Retinal pigment epithelial cell (primary cell): ENCODE measurements at places on chromosomes 4 and X.

DNA sequence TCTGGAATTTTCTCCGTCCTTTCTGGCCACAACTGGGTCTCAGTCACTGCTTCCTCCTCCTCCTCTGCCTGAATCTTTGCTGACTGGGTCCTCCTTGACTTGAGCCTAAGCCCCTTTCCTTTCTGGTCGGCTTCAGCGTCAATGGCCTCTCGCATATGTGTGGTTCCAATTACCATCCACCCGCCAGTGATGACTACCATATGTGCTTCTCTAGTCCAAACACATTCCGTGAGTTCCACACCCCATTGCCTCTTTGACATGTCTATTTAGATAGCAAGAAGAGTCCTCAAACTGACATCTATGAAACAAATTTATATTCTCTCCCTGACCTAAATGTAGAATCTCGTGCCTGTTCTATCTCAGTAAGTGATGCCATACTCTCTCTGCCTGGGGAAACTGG lies 19.8 kb downstream of the MXRA5 start:
- DNase-seq = no peak

GRCh38 chr4:4984186-4984585 lies 35.1 kb downstream of the CYTL1 start:
- DNase-seq = no peak

GRCh38 chrX:139892512-139892911 lies 40.3 kb downstream of the ATP11C start:
- DNase-seq = no peak

- no peak for DNase-seq
Measured at GRCh38 chrX:113935518-113935917, 648.4 kb upstream of the HTR2C start.

DNA sequence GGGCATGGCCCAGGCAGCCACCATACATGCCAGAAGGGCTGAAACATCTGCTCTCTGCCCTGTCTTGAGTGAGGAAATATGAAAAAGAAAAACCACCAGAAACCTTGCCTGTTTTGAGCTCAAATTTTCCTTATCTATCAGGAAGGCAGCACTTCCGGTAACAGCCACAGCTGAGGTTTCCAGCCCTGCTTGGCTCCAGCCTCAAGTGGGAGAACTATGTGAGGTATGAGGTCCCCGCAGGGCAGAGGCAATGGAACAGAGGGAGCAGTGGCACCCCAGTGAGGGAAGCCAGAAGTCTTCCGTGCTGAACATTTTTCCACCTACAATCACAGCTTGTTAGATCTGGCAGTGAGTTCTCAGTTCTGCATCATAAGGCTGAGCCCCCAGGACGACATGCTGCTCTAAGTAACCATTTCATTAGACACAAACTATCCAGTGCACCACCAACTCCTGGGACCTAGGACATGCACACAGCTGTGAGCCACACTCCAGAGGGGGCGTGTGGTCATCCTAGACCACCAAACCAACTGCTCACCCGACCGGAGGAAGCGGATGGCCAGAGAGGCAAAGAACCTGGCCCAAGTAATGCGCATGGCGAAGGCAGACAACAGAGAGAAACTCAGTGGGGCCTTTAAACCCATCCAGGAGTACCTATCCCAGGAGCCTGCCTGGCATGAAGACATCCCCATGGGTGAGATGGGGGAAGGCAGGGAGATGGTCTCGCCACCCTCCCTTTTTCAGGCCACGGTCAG lies 22.6 kb downstream of the WDR1 start:
- DNase-seq = no peak

DNA sequence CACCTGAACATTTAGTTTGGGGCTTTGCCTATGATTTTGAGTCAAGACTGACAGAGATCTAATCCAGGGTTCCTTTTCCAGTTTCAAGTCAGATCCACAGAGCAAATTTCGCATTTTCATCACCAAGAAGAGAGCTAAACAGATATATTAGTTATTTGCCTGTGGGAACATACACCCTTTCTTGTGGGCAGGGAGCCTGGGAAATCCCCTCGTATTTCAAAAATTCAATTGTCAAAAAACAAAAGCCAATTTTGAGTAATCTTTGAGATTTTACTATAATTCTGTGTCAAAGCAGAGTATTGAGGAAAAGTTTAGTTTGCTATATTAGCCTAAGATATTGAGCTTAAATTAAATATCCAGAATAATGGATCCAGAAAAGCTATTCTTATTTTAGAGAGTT lies 56.6 kb downstream of the AFM start:
- DNase-seq = no peak

- no peak for DNase-seq
Measured at GRCh38 chr4:70940134-70940533, 38.0 kb downstream of the MOB1B start.

- DNase-seq = no peak
Measured at GRCh38 chrX:73213734-73214425, 771 bp downstream of the NAP1L2 start.

- no peak for DNase-seq
Measured at GRCh38 chr4:168558599-168558998, 61.7 kb downstream of the PALLD start.

DNA sequence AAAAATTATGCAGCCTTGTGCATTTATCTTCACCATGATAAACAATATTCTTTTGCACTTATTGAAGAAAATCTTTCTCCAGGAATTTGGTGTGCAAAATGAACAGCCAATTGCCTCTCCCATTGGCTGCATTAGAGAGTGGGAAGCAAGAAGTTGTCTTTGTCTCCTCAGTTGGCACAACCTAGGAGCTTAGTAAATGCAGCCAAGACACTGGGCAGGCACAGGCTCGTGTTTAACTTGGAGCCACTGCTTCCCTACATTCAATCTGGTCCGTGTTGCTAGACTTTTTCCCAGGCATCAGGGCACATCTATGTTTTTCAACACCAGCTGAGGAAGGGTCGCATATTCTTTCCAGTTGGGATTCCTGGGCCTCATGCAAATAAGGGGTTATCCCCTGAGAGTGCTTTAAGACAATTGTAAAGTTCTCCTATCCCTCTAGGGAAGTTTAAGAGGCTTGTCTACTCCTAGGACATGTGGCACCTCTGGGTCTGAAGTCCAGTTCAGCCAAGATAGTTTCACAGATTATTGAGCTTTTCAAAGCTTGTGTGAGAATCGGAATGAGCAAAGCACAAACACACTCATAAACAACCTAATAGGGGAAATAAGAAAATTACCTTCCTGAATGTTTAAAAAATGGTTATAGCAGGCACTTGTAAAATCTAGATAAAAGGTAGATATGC lies 31.8 kb upstream of the SRD5A3 start:
- DNase-seq = no peak

GRCh38 chr4:149344436-149344835 lies 471.2 kb downstream of the IQCM start:
- DNase-seq = peak; percentile 22

DNA sequence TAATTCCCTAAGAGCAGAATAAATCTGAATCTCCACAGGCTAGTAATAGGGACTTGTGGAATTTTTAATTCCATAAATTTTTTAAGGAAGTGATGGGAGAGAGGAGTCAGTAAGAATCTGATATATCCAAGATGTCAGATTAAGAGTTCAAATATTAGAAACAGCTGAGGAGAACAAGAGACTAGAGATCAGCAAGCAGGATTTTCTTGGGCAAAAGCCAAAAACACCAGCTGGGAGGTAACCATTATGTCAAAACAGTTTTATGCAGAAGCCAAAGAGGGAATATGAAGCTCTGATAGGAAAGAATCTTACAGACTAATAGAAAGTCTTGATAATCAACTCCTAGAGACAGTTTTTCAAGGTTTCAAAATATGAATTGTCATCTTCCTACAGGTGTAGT lies 72.2 kb upstream of the RBPJ start:
- DNase-seq = peak; percentile 14

- DNase-seq = no peak
Measured at GRCh38 chrX:84475101-84475500, 27.2 kb downstream of the HDX start.

DNA sequence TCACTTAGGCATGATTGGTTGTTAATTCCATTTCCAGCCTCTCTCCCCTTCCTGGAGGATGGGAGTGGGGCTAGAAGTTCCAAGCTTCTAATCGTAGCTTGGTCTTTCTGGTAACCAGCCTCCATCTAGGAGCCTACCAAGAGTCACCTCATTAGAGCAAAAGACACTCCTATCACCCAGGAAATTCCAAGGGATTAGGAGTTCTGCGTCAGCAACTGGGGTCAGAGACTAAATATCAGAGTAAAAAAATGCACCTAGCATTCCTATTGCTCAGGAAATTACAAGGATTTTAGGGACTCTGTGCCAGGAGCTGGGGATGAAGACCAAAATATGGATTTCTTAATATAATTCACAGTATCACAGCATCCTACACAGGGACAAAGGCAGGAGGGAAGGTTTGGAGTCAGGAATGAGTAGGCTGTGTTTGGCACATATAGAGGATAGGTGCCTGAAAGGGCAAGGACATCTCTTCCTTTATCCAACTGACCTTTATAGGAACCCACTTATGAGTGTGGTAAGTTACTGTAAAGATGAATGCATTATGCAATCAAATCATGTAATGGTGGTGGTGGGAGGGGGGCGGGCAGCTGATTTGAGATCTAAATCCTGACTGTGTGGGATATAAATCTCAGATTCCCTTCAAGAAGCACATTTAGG lies 30.5 kb upstream of the LIMCH1 start:
- DNase-seq = peak; percentile 99
